ENCODE measurements at places on chromosomes 11 and 22.

DNA sequence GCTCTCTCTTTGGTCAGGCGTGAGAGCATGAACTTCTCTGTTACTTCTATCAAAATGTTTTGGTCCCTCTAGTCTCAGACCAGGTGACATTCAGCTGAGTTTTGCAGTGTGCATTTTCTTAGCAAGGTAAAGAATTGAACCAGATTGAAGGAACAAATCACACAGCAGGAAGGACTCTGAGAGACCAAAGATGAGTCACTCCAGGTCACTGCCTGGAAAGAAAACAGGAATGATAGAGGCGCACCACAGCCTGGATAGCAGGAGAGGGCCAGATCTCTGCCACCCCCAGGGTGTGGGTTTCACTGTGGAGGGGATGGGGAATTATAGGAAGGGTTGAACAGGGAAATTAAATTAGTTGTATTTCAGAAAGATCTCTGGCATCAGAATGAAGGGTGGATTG, 788.3 kb downstream of the NTM start:
- no peak for DNase-seq

DNA sequence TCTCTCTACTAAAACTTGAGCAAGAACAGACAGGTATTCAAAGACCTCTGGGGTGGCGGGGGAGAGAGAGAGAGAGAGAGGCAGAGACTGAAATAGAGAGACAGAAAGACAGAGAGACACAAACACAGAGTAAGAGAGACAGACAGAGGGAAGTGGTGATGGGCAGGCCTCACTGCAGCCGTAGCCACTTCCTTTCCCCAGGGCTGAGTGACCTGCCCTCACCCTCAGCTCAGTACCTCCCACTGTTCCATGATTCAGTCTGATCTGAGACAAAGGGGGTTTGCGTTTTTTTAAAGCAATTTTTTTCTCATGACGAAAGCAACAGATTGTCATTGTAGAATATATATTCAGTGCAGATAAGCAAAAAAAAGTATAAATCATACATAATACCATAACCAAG, 607.9 kb upstream of the B3GAT1 start:
- DNase-seq, result no peak

DNA sequence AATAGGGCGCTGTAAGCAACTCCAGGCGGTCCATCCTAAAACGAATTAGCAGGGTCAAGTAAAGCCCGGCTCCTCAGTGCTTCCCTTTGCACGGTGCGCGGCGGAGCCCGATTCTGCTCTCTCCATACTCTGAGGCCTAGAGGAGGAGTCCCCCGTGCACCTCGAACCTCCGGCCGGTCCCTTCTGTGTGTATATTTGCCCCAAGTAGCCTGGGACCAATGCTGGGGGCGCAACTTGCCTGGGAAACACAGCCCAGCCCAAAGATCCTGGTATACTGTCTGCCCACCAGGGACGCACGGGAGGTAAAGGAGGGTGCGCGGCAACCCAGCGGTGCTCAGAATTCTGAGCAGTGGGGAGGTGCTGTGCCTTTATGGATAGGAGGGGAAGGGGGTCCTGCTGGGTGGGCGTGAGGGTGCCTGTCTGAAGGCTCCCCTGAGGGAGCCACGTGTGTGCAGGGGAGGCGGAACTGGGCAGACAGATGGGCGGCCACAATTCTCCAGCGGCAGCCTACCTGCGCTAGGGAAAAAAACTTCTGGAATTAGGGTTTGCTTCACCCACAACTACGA, 4.8 kb upstream of the TBX1 start:
- DNase-seq, result no peak

DNA sequence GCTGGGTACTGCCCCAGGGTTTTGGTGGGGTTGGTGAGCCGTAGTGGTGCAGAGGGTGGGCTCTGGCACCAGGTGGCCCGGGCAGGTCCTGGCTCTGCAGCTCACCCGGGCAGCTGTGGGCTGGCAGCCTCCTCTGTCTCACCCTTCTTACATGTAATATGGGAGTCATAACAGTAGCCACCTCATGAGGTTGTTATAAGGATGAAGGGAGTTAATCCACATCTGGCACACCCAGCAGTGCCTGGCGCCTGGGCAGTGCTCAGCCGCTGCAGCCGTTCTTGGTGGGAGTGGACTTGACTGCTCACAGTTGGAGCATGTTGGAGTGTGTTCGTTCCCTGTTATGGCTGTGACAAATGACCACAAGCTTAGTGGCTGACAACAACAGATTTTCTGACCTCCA, 28.7 kb downstream of the IGHMBP2 start:
- DNase-seq, result no peak

GRCh38 chr11:92837595-92837994, 131.9 kb upstream of the MTNR1B start:
- peak; percentile 71 for DNase-seq

DNA sequence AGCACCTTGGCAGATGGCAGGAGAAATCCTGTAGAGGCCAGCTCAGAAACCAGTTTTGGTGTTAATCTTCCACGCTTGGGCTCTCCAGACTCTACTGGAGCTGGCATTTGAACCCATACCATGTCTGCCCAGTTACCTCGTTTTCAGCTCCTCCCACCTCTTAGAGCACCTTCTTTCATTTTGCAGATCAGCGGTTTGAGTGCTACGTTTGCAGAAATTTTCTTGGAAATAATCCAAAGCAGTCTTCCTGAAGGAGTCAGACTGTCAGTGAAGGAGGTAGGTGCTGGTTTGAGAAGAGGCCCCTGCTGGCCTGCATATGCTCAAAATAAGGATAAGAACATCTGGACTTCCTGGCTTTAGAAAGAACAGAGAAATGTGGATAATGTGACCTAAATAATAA, 13.7 kb downstream of the COA4 start:
- DNase-seq, result peak; percentile 12

- DNase-seq, result no peak
Observed at GRCh38 chr11:69080257-69080995, 31.7 kb downstream of the TPCN2 start.

DNA sequence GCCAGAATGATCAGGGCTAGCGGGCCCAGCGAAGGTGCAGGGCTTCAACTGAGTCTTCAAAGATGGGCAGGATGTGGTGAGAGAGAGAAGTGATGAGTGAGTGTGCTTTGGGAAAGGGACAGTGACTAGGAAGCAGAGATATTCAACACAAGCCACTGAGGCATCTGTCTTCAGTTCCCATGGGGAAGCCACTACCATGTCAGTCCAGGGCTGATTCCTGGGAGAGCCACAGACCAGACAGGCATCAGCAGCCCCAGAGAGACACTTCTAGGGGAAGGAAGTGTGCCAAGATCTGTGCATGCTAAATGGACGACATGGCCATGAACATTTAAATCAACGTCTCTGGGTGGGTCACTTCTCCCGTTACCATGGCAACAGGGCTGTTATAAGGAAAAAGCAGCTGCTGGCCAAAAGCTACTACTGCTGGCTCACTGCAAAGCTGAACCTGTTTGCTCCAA, 28.5 kb downstream of the P4HA3 start:
- peak; percentile 18 for DNase-seq

DNA sequence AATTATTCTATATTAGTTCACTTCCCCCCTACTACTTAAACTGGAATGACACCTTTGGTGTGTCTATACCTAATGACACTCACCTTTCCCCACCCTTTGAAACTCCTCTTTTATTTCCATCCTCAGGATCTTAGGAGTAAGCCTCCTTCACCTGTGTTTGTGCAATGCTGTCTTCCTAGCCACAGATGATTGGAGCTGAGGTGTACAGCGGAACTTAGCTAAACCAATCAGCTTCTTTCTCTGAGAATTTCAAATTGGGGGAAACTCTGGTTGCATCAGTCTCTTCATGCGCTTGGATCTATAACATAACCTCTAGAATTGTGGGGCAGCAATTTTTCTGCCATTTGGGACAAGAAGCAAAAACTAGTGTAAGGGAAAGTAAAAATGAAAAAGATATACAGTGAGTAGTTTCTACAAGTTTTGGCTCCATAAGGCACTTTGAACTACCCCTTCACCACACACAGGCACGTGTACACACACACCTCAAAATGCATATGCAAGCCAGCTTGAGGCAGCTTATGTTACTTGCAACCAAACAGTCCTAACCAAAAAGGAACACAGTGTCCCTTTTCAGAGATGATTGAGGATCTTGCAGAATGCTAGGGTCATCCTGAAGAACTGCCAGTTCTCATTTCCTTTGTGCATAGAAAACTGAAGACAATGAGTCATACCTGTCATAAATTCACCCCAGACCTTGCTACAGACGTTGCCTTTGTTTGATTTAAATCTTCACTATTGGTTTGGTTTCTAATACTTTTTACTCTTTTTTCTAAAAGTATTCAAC, 36.0 kb upstream of the LDLRAD3 start:
- no peak for DNase-seq

DNA sequence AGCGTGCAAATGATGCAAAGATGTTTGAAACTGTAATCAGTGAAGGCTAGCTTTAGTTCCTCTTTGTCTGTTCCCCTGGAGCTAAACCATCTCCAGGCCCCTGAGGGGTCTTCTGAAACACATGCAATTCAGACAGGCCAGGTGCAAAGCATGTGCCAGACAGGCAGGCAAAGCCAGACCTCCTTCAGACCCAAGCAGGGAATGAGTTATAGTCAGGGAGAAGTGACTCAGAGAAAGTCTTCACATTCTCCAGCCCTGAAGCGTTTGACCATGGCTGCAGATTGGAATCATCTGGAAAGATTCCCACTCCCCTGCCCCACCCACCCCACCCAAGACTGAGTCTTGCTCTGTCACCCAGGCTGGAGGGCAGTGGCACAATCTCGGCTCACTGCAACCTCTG, 187.0 kb upstream of the ISX start:
- DNase-seq, result no peak

- no peak for DNase-seq
Observed at GRCh38 chr11:40506226-40506625, 953.2 kb downstream of the LRRC4C start.

- DNase-seq, result no peak
Observed at GRCh38 chr11:45171550-45171949, 25.1 kb downstream of the PRDM11 start.

- DNase-seq, result no peak
Observed at GRCh38 chr11:77617892-77618291, 19.7 kb downstream of the CLNS1A start.

- DNase-seq, result peak; percentile 51
Observed at GRCh38 chr11:67613960-67614715, 7.4 kb downstream of the NDUFV1 start.

- DNase-seq, result no peak
Observed at GRCh38 chr11:68107689-68108088, 13.5 kb downstream of the CHKA start.

GRCh38 chr22:50136581-50137015, 33.9 kb upstream of the PANX2 start:
- DNase-seq, result no peak

DNA sequence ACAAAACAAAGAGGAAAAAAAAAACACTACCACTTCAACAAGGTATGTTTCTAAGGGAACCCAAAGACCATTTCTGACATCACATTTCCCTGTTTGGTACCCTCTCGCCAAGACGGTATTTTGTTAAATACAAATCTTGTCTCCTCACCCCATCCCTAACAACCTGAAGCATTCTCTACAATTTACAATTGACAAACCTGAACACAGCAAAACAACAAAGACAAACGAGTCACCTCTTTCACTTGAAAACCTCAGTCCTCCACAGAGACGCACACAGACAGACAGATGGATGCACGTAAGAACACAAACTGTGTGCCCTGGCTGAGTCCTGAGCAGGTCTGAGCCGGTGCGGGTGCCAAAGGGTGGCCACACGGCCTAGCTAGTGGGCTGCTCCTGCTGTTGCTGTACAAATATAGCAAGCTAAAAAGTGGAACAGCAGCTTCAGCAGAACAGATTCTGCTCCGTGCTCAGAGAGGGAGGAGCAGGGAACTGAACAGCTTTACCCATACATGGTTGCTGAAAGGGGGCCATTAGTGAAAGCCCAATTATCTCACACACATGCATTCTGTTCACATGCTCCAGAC, 28.5 kb downstream of the CELF1 start:
- DNase-seq, result no peak

DNA sequence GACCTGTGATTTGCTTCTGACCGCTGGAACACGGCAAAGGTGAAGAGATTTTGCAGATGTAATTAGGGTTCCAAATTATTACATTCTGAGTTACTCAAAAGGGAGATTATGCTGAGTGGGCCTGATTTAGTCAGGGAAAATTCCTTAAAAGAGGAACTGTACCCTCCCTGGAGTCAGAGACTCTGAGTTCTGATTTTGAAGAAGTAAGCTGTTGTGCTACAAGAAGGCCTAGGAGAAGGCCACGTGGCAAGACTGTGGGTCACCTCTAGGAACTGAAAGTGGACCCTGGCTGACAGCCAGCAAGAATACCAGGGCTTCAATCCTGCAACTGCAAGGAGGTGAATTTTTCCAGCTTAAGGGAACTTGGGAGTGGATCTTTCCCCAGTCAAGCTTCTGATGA, 45.3 kb downstream of the CHRDL2 start:
- no peak for DNase-seq

GRCh38 chr11:64720167-64720566, 2.8 kb downstream of the NRXN2 start:
- DNase-seq, result no peak

DNA sequence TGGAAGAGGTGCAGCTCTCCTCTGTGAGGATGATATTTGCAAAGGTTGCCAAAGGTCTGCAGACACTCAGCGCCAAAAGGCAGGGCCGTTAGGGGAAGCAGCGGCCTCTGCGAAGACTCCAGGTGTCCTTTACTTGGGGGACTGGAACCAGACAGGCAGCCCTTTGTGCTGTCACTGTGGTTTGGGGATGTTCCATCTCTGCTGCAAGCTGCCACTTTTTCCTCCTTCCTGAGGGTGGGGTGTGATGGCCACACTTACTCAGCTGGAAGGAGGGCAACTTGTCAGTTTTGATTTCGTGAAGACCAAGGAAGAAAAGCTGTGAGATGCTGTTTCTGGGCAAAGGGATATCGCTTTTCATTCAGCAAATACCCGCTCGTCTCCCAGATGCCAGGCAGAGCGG, 96.5 kb upstream of the PRR5 start:
- DNase-seq, result no peak

- DNase-seq, result no peak
Observed at GRCh38 chr11:5791165-5791564, at the start of gene OR52N1. TSS of gene OR52N1 (minus strand) at chr11:5791265. CDS start at chr11:5788816, 2,449 bp downstream.

GRCh38 chr11:2301631-2302305, at the start of the genes C11orf21 and TSPAN32:
TSS of gene C11orf21 (minus strand) at chr11:2301918. CDS start at chr11:2301808, 110 bp downstream.
TSS of gene TSPAN32 (plus strand) at chr11:2302013. CDS start at chr11:2302150, 137 bp downstream.
- no peak for DNase-seq

- DNase-seq, result peak; percentile 27
Observed at GRCh38 chr11:20102397-20102796, 57.9 kb downstream of the DBX1 start.

DNA sequence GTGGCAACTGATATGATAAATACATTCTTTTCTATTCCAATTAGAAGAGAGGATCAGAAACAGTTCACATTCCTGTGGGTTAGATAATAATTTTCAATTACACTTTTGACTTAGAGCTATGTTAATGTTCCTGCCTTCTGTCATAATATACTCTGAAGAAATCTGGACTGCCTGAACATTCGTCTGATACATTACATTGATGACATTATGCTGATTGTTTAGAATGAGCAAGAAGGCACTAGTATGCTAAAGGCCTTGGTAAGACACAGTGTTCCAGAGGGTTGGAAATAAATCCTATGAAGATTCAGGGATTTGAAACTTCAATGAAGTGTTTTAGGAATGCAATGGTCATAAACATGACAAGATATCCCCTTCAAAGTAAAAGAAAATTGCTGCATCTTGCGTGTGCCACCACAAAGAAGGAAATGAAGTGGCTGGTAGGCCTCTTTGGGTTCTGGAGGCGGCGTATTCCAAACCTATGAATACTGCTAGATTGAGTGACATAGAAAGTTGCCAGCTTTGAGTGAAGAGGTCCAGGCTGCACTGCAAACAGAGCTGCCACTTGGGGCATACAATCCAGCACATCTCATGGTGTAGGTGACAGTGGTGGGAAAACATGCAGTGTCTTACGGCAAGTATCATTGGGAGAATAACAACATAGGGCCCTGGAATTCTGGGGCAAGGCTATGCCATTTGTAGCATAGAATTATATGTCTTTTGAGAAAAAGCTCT, 21.2 kb upstream of the PDE3B start:
- DNase-seq, result no peak
